ENCODE measurements at places on chromosomes 3 and 15.

- no peak for DNase-seq
These were observed 24.5 kb downstream of the SLC6A20 start for GRCh38 chr3:45771831-45772230.

DNA sequence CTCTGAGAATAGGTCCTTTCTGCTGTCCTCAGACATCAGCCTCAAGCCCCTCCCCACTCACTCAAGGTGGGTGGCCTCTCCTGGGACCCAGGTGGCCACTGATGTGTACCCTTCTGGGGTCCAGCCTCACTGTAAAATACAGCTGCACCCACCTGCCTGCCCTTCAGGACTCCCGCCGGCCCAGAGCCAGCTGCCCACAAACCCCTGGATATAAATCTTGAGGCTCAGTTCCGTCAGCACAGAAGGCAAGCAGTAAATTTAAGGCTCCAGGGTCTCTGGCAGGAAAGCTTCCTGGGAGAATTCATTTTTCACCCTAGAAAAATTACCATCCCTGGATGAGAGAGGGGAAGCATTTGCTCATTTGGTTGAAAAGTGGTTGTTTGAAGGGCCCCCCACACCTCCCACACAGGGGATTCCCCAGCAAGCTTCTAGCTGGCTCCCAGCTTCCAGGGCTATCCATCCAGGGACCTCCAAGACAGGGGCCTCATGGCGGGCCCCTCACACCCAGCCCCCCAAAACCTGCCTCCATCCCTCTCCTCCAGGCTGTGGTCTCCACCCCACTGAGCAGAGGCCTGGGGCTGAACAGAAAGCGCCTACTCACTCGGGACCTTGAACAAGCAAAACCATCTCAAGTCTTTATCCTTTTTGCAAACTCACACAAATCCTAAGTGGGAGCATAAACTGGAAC lies 48.4 kb upstream of the GRIP2 start:
- DNase-seq = no peak

GRCh38 chr3:128075522-128076482 lies 23.6 kb downstream of the SEC61A1 start:
- no peak for DNase-seq

GRCh38 chr3:97815149-97815917 lies 6.5 kb upstream of the CRYBG3 start:
- DNase-seq = no peak

GRCh38 chr15:85828874-85829273 lies 34.1 kb upstream of the KLHL25 start:
- no peak for DNase-seq

DNA sequence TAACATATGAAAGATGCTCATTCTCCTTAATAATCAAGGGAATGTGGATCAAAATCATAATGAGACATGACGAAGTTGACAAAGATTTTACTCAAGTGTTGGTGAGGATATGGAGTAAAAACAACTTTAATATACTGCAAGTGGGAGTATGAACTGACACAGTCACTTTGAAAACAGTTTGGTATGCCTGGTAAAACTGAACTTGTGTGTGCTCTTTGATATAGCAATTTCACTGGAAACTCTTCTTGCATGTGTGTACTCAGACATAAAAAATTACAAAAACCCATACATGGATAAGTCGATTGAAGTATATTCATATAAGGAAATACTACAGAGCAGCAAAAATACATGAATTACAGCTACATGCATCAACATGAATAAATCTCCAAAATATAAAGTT lies 182.5 kb downstream of the NFKBIZ start:
- DNase-seq = no peak

- no peak for DNase-seq
These were observed 492.5 kb upstream of the CFAP20DC start for GRCh38 chr3:59542276-59542675.

DNA sequence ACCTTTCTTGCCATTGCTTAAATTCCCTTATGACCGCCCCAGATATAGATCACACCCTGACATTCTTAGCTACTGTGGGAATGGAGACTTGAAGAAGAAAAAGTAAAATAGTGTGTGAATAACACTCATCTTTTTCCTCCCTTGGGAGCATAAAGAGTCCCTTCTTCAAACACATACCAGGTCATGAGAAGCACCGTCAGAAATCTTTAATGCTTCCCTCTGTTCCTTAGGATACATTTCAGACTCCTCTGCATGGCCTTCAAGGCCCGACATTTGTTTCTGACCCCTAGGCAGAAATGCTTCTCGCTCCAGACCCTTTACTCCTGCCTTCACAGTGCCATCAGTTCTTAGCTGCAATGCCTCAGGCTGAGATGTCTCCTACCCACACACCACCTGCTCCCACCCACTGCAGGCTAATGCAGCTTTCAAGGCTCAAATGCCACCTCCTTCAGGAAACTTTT lies 143.8 kb upstream of the IL12A start:
- DNase-seq = no peak

DNA sequence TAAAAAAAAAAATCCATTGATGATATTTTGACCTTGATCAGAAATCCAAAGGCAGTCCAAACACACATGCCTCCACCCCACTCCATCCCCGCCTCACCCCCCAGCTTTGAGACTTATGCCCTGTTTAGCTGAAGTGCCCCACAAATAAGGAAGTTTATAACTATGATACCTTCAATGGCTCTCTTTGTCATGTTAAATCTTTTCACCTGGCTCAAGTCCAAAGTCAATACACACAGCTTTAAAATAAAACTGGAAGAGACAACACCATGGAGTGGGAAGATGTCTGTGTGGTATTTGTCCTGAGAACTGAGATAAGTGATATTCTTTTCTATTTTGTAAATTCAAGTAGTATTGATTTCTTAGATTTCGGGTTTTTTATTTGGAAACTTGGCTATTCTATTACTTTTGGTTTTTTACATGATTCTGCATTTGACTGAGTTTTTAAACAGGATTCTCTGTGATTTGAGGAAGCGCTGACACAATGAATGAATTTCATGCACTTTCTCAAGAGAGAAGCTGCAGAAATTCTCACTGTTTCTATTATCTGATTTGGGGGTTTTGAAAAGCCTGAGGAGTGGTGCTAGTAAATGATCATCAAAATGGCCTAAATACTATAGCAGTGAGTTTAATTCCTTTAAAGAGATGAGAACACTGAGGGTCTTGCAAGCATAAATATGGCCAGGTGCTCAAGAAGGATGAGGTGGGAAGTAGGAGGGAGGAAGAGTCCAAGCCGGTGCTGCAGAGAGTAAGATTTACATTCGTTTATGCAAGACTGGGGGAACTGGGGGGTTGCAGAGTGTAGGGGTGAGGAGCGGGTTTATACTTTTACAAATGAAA lies 5.2 kb downstream of the FOXB1 start:
- no peak for DNase-seq

DNA sequence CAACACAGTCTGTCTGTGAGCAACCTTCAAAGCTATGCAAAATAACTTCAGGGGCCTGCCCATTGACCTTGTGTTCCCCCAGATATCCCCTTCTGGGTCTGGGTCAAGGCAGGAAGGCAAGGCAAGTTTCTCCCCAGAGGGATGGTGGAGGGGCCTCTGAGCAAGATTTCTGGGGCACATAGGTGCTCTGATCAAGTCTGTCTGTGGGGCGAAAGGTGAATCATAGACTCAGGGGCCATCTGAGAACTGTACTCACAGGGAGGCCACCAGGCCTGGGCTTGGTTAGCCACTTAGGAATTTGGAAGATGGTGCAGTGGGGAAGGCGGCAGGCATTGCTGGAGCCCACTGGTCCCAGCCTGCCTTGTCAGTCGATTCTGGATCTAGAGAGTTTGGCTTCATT lies 92.4 kb downstream of the MINAR1 start:
- DNase-seq = no peak

GRCh38 chr3:45911511-45912226 lies 25.3 kb downstream of the CCR9 start:
- no peak for DNase-seq

GRCh38 chr3:16239780-16240179 lies 25.0 kb downstream of the DPH3 start:
- DNase-seq = no peak

- no peak for DNase-seq
These were observed 375.9 kb downstream of the MCTP2 start for GRCh38 chr15:94607176-94607654.

DNA sequence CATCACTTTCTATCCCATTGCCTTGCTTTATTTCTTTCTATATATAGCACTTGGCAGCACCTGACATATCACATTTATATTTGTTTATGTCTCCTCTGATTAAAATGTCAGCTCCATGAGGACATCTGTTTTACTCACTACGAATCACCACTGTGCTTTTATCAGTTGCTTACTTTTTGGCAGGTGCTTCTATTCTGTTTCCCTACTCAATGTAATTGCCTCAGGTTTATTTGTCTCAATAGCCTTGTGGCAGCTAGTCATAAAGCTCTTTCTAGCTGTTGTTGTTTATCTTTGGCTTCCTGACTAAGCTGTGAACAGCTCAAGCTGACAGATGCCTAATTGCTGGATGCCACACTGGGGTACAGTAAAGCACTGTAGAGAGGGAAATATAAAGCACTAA lies 85.5 kb downstream of the VPS13C start:
- DNase-seq = no peak

DNA sequence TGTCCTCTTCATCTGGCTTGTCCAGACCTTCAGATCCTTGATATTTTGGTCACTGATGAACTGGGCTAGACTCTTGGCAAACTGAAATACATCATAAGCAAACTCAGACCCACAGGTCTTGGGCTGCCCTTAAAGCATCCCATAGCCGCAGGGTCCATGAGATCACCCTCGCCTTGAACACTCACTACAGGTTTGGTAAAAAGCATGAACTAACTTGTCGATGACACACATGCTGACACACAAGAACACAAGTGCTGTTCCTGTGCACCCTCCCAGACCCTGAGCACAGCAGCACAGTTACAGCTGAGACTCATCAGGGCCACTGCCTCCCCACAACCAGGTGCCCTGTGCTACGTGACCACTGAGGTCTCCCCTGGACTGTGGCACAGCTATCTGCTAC lies 21.0 kb downstream of the PFKFB4 start:
- DNase-seq = no peak

DNA sequence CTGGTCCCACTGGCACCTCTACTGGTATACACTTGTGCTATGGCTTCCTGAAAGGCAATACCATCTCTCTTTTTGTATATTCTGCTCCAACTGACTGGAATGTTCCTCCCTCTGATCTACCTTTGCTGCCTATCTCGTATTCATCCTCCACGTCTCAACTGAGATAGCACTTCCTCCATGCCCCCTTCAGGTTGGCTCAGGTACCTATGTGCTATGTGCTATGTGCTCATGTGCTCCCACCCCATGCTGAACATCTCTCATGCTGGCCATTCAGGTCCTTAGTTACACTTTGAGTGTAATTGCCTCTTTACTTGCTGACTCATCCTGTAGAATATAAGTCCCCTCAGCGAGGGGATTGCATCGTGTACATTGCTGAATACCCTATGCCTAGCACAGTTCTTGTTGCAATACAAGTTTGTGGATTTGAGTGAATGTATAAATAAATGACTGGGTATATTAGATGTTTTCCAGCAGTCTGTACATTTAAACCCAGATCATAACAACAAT lies 156.9 kb downstream of the SOX2 start:
- no peak for DNase-seq

- no peak for DNase-seq
These were observed 30.4 kb upstream of the ALDH1A3 start for GRCh38 chr15:100849021-100849854.

DNA sequence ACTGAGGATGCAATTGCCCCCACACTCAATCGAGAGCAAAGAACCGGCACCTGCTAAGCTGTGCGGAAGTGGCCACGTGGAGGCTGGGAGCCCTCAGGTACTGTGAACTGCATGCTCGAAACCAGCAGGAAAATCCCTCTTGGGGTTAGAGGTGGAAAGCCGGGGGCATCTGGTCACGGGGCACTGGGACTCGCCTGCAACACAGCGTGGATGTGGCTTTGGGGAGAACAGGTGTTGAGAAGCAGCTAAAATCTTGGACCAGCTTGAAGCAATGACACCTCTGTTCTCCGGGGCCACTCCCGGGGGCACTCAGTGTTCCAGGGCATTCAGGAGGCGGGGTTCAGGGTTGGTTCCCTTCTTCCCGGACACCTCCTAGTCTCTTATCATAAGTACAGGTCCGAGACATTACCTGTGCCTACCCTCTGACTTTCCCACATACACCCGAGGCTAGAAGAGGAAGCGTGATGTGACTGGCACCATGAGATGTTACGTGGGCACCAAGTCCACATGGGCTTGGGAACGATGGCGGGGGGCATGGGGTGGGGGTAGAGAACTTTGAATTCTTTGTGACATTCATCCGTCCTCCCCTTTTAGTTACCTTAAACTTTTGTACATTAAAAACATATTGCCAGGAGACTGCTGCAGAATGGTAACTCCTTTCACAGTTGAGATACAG lies 172.0 kb downstream of the ADAMTS17 start:
- no peak for DNase-seq

- no peak for DNase-seq
These were observed 1.6 kb upstream of the GBE1 start for GRCh38 chr3:81763001-81763400.

DNA sequence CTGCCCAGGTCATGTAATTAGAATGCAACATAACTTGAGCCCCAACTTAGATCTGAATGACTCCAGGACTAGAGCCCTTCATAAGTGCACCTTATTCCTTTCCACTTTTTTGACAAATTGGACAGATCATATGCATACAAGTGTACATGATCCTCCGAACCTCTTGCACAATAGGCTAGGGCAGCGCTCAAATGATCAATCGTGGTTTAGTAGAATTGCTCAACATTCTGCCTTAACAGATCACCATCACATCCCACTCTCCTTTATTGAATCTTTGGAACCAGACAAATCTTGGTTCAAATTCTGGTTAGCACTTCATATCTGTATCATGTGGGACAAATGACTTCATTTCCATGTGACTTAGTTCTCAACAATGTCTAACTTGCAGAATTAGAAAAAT lies 106.8 kb upstream of the CDIN1 start:
- no peak for DNase-seq

DNA sequence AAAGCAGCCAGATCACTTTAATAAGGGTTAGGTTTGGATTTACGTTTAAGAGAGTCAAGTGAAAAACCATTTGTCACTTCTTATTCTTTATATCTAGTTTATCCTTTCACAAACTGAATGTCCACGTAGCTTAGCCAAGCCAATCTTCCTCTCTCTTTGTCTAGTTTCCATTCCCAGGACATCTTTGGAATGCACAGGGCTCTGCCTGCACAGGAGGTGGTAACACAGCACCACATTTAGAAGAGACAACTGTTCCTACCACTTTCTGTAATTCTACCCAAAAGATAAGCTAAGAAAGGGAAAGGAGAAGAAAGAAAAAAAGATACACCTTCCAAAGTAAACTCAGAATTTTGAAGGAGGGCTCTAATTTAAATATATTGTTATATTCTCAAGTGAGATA lies 67.9 kb downstream of the IGSF11 start:
- no peak for DNase-seq

- no peak for DNase-seq
These were observed 53.8 kb downstream of the WDR76 start for GRCh38 chr15:43880406-43881194.

- no peak for DNase-seq
These were observed 113.9 kb downstream of the SNRPN start for GRCh38 chr15:25068696-25069095.

DNA sequence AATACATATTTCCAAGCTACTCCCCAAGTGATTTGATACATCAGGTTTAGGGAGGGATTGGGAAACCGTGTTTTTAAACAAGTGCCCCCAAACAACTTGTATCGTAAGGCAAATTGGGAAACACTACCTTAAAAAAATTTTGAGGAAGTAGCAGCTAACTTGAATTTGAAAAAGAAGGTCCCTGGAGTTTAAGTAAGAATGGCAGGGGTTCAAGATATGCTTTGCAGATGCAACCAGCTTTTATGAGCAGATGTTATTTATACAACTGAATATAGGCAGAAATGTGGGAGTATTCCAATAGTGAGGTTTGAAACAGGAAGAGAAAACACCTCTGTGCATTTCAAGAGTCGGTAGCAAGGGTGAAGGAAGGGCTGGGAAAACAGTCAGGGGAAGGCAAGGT lies 139.6 kb downstream of the IL20RB start:
- DNase-seq = no peak
